Fibroblast of villous mesenchyme (primary cell): ENCODE measurements at places on chromosomes 1 and 21. TPM values are rescaled to one million over a fixed set of nuclear protein-coding genes. Genes with fewer than 3 reads are reported as not detected.

RSBN1 gene
- 11.0 and 12.1 TPM in 2 replicates for total RNA-seq

ZSWIM5 gene
- total RNA-seq = 0.43 and 2.3 TPM in 2 replicates

TFF2 gene
- total RNA-seq = not detected in 2 replicates

SPATA46 gene
- not detected in 2 replicates for total RNA-seq
